Activated CD4-positive, alpha-beta T cell treated with anti-CD3 and anti-CD28 coated beads for 24 hours (primary cell): ENCODE measurements at places on chromosomes 6 and 20.

- no peak for DNase-seq
Observed at GRCh38 chr6:130182466-130182865, 40.3 kb downstream of the SAMD3 start.

DNA sequence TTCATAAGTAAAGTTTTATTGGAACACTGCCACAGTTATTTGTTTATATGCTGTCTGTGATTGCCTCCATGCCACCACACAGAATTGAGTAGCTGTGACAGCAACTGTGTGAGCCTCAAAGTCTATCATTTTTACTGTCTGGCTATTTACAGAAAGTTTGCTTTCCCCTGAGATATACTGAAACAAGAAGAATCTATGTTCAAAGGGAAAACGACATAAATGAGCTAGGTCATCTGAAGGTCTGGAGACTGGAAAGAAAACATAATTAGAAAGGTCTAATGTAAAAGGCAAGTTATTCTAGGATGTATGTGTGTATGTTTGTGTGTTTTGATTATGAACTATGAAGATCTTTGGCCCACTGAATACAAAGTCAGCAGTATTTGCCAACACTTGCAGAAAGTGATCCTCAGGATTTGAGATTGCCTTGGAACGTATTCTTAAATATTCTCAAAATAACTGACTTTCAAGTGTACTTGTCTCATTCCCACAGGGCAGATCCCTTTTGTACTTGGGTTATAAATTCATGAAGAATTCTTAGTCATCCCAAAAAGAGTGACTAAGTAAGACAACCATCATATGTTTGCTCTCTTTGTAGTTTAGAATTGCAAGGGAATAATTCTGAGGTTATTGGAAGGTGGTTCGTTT is 677.7 kb downstream of the DOK5 start:
- DNase-seq, result no peak

DNA sequence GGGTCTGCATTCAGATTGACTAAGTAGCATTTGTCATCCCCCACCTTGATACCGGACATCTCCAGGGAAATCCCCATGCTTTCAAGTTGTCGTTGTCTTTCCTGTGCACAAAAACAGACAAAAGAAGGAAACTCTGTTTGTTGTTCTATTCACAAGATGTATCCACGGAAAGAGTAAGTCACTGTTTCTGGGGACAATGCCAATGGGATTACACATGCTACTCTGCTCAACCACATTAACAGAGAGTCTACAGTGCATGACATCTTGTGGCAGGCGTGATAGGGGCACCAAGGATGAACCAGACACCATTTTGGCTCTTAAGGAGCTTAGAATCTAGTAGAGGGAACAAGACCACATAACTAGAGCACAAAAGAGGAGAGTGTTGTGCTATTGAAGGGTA is 124.4 kb upstream of the NUP153 start:
- DNase-seq, result no peak

DNA sequence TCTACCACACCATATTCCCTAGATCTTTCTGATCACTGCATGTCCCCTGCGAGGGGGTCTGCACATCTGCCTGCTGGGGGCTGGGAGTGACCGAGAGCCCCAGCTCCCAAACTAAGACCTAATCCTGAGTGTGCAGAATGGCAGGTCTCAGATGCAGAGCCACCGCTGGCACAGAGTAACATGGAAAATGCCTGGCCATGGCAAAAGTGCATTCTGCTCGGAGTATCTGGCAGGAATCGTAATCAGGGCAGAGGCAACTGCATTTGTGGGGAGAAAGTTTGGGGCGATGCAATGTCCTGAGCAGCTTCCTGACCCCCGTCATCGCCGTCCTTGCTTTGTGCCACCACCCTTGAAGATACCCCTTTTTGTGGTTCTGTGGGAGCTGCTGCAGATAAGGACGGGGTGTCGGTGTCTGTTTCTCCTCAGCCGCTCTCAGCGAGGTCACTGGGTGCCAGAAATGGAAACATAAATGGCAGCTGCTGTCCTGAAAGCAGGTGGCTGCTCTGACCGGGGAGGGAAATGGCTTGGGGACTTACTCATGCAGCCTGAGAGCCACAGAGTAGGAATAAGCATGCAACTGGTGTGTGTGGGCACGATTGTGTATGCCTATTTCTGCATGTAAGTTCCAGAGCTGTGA is 157.9 kb downstream of the LY86 start:
- no peak for DNase-seq

DNA sequence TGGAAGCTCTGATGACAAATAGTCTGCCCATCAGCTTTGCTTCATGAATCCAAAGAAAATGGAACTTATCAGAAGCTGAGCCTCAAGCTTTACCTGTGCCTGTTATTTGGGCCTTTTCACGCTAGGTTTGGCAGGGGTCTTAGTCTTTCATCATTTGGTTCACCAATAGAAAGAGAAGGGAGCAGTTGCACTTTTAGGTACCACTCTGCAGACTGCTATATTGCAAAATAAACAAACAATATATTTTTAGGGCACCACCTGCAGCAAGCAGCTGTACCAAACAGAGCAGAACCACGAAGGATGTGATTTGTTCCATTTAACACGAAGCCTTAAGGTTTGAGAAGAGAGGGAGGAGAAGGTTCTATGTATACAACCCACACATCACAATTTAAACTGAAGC is 291.4 kb upstream of the RNF217 start:
- DNase-seq, result no peak

DNA sequence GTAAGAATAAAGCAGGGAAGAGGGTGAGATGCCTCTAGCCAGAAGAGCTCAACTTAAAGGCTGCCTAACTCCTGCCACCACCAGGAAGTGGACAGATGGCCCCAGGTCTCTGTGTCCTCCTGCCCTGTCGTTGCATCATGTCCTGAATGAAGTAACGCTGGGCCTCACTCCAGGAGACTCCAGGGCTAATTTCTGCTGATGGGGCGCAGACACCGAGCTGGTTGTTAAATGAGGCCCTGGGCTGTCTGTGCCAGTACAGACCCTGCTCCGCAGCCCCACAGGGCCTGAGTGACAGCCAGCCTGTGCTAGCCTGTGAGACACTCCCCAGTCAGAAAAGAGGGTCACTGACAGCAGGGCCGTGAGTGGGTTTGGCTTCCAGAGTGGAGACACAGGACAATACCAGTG is 6.5 kb downstream of the IP6K3 start:
- DNase-seq, result no peak

- no peak for DNase-seq
Observed at GRCh38 chr6:138004430-138005287, 102.6 kb downstream of the PERP start.

DNA sequence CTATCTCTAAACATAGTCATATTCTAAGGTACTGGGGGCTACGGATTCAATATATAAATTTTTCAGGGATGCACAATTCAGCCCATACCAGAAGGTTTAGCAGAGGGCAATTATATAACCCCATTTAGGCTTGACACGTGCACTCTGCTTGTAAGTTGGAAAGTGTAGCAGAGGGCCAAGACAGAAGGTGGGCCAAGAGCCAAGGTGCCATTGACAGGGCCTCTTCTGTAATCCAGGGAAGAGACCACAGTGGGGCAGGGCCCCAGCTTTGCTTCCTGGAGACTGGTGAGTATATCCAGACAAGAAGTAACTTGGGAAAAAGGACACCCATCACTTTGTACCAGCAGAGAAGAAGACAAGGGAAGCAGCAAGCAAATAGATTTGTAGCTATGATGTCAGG is 672.4 kb upstream of the MARCKS start:
- no peak for DNase-seq

DNA sequence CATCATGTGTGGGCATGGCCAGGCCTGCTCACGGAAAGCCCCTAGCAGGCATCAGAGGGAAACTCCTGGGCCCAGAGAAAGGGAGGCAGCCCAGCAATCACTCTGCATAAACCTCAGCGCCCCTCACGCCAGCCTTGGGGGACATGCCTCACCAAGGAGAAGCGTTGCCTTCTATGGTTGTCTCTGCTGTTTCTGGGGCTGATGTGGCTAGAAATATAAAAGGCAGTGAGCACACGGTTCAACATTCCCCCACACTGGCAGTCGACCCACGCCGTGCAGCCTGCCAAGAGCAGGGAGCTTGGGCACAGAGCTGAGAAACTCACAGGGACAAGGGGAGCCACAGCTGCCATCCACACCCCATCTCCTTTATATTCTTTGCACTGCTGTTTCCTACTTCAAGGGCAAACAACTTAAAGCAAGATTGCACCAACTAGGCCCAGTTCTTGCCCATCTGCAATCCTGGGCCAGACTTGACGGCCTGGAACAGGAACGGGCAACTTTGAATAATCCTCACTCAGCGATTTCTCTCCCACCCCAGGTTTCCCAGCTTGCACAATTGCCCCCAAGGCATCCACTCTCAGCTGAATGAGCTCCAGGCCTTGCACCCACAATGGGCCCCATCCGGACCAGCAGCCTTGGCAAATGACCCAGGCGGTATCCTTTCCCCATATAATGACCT is 35.5 kb upstream of the FOXC1 start:
- DNase-seq, result no peak

DNA sequence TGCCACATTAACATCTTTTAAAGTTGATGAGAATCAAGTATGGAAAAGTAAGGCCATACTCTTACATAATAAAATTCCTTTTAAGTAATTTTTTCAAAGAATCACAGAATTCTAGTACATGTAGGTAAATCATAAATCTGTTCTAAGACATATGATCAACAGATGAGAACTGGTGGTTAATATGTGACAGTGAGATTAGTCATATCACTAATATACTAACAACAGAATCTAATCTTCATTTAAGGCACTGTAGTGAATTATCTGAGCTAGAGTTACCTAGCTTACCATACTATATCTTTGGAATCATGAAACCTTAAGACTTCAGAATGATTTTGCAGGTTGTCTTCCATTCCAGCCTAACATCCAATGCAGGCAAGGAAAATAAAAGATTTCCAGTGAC is 11.6 kb downstream of the PLN start:
- DNase-seq, result no peak

DNA sequence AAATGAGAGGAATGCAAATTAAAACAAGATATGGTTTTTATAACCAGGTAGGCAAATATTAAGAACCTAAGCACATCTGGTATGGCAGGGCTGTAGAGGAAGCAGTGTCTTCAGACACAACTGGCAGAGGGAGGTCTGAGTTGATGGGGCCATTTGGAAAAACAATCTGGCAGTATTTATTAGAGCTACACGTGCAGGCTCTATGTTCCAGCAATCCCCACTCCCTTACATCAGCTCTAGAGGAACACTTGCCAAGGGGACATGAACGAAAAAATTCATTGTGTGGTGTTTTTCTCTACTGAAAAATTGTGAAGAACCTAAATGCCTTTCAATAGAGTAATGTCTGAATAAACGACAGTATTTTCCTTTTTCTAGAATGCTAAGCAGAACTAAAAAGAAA is 111.6 kb upstream of the EDN1 start:
- no peak for DNase-seq

DNA sequence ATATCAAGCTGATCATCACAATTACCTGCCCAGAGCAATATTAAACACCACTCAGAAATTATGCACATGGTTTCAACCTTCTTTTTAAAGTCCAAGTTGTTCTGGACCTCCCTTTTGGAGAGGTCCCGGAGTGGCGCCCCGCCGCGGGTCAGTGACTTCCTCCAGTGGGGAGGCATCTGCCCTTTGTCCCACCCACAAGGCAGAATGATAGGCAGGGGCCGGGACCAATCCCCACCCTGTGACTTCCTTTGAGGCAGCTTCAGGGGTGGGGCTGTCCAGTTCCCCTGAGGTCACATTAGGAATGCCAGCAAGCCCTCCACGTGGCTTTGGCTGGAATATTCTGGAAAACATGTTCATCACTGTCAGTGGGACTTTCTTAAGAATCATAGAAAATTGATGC is 207.0 kb downstream of the ANKRD60 start:
- DNase-seq, result no peak

DNA sequence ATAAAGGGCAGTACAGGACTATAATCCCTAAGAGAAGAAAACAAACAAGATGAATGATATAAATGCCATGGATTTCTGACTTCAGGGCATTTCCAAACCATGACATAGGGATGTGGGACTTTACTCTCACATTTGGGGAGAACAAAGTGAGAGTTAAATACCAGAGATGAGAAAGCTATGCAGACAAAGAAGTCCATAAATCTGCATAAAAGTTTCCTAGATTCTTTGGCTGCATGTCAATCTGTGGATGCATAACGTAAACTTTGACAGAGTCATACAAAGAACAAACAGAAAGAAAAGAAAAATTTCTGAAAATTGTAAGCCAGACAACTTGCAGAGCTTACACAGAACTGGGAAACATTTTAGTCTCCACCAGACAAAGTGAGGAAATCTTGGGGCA is 11.7 kb downstream of the EPM2A start:
- no peak for DNase-seq

DNA sequence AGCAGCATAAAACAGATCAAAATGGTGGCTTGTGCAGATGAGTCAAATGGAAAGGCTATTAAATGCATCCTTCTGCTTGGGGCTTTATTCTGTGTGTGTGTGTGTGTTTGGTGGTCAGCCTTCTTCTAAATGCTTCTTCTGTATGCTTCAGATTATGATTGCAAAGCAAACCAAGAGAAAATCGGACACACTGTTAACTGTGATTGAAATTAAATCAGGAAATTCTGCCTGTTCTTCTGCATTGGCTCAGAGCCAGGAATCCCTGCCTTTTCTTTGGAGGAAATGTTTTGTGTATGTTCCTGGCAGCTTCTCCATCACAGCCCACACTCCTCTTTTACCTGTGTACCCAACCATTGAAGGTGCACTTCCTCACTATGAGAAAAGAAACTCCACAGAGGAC is 22.3 kb upstream of the PDE10A start:
- no peak for DNase-seq

GRCh38 chr6:80181352-80182081 is 75.0 kb downstream of the BCKDHB start:
- DNase-seq, result no peak

DNA sequence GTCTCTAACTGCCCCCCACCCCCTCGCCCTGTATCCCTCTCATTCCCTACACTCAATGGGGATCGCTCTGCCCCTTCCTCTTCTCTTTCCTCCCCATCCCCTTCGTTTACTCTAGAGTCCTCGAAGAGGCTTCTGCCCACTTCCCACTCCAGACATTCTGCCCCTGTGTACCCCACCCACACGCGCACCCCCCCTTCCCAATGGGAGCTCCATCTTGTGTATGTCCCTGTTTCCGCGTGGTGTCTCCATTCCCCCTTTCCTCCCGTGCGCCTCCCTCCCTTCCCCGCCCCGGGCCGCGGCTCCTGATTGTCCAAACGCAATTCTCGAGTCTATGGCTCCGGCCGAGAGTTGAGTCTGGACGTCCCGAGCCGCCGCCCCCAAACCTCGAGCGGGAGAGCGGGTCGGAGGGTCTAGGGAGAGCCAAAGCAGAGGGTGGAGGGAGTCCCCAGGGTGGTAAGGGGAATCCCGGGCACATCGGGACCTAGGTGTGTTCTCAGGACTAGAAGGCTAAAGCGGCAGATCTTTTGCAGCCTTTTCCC is 679 bp upstream of the RING1 start:
- no peak for DNase-seq

- no peak for DNase-seq
Observed at GRCh38 chr20:32411955-32412706, 54.0 kb downstream of the ASXL1 start.
